ENCODE measurements at places on chromosomes 3 and 15.
A peak's percentile ranks its signal among the peaks of the same experiment; 100 is the strongest.

GRCh38 chr3:48270306-48270705, 29.4 kb downstream of the ZNF589 start:
- DNase-seq, result no peak

DNA sequence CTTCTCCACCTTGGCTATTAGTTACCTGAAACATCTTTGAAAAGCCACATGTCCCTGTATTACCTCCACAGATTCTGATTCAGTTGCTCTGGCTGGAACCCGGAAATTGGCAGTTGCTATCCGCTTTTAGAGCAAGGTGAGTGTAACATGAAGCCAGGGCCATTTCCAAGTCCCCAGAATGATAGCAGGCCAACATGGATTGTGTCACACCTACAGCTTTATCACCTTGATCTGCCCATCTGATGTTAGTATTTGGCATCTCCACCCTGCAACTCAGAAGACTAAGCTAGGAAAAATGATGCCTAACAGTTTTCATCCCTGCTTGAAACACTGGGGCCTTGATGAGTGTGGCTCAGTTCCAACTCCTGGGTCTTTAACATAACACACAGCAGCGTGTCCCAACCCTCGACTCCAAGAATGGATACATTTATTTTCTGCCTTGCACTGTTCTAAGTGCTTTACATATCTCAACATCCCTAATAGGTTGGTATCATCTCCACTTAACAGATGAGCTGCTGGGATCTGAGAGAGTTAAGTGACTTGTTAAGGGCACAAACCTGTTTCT, 21.3 kb upstream of the NUDT16 start:
- no peak for DNase-seq

GRCh38 chr15:58957101-58957973, 23.9 kb upstream of the SLTM start:
- DNase-seq, result peak; percentile 81

- DNase-seq, result peak; percentile 53
Measured at GRCh38 chr15:67146875-67147381, 81.5 kb downstream of the SMAD3 start.

GRCh38 chr15:57504599-57504940, 87.1 kb upstream of the MYZAP start:
- peak; percentile 4 for DNase-seq

DNA sequence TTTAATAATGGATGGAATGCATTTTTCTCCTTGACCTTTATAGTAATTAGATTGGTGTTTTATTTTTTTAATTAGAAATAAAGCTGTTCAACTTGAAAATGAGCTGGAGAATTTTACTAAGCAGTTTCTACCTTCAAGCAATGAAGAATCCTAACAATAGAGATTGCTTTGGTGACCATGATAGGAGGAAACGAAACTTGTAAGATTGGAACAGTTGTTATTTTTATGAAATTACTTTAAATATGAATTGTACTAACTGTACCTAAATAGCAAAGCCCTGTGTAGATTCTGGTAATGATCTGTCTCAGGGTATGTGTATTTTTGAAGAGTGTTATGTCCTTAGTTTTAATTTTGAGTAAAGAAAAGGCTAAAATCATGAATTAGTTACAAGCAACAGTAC, 44.4 kb downstream of the MFN1 start:
- no peak for DNase-seq

DNA sequence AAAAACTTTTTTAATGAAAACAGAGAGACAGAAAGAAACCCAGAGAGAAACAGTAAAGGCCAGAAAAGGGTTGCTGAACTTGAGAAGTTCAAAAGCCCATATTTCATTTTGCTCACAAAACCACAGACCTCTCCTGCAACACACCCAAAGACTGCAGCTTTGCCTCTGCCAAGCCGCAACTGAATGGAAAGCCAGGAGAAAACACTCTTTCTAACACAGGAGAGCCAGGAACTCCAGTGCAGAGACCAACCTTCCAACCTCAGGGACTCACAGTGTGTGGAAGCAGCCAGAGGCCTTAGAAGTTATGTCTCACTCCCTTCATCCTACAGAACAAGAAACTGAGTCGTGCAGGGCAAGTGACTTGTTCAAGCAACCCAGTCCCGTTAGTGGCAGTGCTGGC, 163.1 kb upstream of the HES1 start:
- DNase-seq, result no peak

DNA sequence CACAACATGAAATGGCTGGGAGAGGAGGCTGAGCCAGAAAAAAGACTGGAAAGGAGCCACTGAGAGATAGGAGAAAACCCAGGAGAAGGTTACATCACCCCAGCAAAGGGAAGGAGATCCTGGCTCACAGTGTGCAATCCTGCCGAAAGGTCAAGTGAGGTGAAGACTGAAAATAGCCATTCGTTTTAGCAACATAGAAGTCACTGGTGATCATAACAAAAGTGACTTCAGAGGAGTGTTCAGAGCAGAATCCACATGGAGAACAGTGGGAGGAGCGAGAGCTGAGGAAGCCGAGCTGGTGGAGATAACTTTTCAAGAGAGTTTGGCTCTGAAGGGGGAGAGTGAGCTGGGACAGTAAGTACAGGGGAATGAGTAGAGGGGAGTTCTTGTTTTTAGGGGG, 5.4 kb upstream of the HEG1 start:
- no peak for DNase-seq

GRCh38 chr3:189148081-189148507, 23.7 kb upstream of the TPRG1 start:
- DNase-seq, result peak; percentile 74

DNA sequence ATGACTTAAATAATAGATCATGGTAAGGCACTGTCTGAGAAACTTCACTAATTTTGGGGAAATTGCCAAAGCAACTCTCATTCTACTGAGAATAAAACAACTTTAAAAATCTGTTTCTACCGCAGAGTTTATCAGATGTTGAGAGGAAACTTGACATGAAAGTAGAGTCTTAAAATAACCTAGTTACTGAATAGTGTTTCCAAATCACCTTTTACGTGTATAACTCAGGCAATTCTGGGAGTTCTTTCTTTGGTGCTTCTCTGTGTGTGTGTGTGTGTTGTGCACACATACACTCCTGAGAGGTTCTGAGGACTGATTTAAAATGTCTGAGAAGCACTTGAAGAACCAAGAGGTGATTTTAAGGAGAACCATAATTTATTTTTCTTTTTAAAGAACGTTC, 236.6 kb downstream of the SV2B start:
- no peak for DNase-seq

- DNase-seq, result no peak
Measured at GRCh38 chr3:186471771-186472170, 72.4 kb downstream of the CRYGS start.

DNA sequence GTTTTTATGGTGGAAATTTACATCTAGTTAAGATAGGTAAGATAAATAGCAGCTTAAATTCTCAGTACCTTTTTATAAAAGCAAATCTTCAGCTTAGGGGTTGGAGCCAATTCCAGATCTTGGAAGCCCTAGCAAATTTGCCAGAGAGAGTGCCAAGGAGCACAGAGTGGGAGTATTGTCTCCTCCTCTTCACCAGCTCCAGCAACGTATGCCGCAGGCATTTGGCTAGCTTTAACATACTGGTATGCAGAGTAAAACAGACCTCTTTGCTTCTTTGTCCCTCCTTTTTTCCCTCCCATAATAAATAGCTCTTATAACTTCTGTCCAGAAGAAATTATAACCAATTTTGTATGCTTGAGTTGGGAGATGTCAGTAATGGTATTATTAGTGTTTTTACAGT, 140.4 kb downstream of the DIPK2A start:
- no peak for DNase-seq

GRCh38 chr3:112373924-112374323, 41.0 kb downstream of the CD200 start:
- no peak for DNase-seq

GRCh38 chr3:125039131-125040100, 16.4 kb downstream of the HEG1 start:
- DNase-seq, result no peak

DNA sequence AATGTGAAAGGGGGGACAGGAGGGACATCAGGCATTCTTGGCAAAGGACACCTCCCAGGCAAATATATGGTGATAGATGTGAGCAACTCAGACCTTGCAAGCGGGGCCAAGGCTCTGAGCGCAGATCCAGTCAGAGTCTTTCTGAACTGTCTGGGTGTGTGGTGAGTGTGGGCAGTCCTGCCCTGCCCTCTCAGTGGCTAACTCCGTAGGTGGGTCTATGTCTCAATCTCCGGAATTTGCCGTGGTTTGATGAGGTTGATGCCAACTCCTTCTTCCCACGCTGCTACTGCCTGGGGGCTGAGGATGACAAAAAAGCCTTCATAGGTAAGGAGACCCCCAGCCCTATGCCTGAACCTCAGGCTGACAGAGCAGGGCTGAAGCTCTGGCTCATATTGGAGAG, 7.4 kb downstream of the TTLL3 start:
- DNase-seq, result no peak

DNA sequence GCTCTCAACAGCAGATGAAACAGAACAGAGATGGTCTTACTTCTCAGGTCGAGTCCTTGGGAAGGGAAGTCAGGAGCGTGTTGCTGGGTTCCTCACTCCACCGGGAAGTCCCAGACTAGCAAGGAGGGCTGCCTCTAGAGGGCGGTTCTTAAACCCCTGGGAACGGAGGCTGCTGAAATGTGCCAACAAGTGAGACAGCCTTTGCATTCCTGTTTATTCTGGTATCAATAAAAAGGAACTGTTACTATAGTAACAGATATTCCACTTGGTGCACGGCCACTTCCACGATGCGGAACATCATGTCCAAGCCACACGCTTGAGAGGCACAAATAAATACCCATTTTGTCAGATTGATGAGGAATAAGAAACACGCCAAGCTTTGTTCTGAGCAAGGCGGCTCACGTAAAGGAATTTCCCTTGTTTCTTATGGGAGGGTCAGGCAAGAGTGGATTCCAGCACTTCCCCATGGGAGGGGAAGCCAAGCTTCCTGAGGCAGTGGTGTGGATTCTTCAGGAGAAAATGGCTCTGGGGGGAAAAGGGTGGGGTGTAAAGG, at the start of gene FAM107A:
Gene FAM107A (minus strand): TSS at position 123 of the 553 bp plus-strand sequence. CDS start 7,531 bp downstream, outside the sequence.
- no peak for DNase-seq

- DNase-seq, result no peak
Measured at GRCh38 chr3:58411851-58412830, 21.5 kb downstream of the PDHB start.

- DNase-seq, result peak; percentile 70
Measured at GRCh38 chr3:72973031-72973723, 23.4 kb upstream of the PPP4R2 start.

DNA sequence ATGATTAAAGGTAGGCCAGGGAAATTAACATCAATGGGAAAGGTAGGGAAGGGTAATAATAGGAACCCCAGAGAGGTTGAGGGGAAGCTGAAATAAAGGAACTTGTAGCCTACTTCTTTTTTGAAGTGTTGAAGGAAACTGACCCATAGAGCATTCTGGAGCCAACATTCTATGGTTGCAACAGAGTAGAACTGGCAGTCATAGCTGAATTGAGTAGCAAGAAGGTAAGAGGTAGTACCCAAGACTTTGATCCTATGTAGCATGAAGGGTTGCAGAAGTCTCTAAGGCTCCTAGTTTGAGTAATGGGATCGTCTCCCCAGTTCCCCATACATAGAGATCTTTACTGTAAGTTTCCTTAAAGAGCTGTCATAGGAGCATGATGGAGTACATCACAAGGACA, 7.4 kb upstream of the ZNF774 start:
- no peak for DNase-seq

GRCh38 chr3:67605377-67605776, 49.0 kb downstream of the SUCLG2 start:
- DNase-seq, result no peak

- DNase-seq, result no peak
Measured at GRCh38 chr15:62060896-62061280, 641 bp upstream of the VPS13C start.

GRCh38 chr15:87981969-87982368, 274.6 kb downstream of the NTRK3 start:
- DNase-seq, result no peak

DNA sequence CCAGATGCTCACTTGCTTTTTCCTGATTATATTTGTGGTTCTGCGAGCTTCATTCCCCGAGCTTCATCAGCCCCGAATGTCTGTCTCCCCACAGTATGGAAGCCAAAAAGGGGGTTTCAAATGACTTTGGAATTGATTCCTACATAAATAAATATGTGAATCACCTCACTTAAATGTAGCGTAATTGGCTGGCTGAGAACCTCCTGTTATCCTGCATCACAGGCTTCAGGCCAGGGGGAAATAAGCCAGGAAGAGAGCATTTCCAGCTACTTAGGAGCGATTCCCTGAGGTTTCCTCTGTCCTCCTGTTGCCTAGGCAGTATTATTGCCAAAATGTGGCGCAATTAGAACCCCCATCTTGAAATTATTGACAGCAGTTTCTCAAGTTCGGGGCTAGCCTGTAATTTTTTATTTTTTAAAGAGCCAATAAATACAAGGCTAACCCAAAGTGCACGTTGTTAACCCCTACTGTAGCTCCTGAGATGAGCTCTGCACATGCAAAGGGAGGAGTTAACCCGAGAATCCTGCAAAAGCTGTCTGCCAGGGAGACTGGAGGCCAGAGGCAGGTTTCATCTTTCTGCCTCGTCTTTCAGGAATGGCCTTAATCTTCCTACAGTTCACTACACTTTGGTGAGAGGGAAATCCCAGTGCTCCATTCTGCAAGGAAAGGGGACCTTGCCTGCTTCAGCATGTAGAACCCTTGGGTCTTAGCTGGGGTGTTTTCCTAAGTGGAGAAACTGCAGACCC, 148.2 kb downstream of the ADAMTS9 start:
- DNase-seq, result no peak

DNA sequence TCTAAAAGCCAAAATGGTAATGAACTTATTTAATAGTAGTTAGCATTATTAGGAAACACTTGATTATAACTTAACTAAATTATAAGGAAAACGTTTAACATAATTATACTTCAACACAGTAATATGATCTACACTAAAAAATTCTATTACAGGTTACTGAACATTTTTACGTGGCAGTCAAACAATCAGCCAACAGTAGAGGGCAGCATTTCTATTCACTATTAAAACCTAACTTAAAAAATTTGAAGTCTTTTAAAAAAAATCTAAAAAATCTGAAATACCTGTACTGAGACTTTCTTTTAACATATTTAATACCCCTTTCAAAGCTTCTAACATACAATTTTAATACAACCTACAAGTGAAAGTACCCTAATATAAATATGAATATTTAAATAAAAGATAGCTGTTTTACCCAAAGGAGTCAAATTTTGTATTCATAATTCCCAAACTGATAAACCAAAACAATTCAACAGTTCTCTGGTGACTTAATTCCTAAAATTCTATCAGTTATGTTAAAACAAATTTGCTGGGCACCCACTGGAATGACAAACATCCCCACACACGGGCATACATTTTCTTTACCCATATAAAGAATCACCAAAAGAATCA, 41.5 kb downstream of the DLG1 start:
- DNase-seq, result peak; percentile 27
